NCI-H2081 (cell line): ENCODE measurements at places on chromosomes 4 and X.

DNA sequence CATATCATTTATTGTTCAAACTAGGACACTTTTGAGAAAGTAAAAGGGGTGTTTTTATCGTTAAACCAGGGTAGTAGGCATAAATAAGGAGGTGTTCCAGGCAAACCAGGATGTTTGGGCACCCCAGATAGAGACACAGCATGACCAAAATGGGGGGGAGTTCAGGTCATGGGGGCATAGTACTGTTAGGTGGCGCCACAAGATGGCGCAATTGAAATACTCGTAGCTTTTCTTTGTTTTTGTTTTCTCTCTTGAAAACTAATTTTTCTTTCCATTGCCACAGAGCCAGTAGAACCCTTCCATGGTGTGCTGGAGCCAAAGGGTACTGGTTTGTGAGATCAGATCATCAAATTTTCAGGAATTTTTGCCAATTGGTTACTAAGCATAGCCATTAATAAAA, 283.4 kb downstream of the BCOR start:
- DNase-seq, result peak; percentile 40

- DNase-seq, result no peak
Measured at GRCh38 chr4:52421811-52422213, 237.3 kb downstream of the USP46 start.

GRCh38 chrX:45348296-45348695, 147.6 kb upstream of the DIPK2B start:
- DNase-seq, result no peak

GRCh38 chrX:129791961-129792570, 12.3 kb downstream of the SASH3 start:
- DNase-seq, result no peak

DNA sequence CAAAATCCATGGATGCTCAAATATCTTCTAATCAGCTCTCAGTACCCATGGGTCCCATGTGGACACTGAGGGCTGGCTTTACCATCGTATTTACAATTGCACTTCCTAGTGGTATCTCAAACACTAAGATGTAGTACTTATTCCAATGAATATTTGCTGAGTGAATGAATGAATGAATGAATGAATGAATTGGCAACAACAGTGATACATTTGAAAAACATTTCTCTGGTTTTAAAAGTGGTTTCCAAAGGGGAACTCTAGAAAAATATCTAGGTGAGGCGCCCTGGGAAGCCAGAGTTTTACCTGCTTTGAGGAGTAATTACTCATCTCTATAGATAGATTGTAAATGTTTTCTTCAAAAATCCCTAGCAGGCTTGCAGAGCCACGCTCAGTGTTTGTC, 76.6 kb downstream of the CYTL1 start:
- DNase-seq, result no peak

- DNase-seq, result peak; percentile 30
Measured at GRCh38 chr4:167021545-167022155, 212.6 kb downstream of the SPOCK3 start.

- no peak for DNase-seq
Measured at GRCh38 chrX:112818114-112819007, 22.3 kb downstream of the AMOT start.

DNA sequence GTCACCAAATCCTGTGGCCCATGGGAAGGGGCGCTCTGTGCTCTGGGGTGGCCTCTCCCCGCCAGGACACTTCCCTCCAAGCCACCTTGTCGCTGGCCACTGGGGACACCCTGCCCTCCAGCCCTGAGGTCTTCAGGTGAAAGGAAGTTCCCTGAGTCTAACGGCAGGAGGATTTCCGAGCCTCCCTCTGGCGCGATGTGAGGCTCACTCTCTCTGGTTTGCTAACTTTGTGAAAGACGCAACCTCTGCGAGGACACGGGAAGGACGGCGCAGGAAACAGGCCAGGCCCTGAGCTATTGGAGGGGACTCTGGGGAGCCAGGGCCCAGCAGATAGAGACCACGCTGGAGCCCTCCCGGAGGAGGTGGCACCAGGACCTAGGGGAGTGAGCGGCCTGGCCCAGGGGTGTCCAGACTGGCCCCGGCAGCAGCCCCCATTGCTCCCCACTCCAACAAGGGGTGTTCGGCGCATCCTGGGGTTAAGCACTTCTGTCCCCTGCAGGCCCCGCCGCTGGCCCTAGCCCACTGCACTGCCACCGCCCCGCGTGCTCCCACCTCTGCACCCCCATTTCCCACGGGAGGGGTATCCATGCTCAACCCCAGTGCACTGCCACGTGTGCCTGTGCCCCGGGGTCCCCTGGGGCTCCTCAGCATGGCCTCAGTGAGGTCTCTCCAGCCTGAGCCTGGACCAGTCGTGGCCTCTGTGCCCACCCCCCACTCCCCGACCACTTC, 72.2 kb upstream of the MXD4 start:
- no peak for DNase-seq

- no peak for DNase-seq
Measured at GRCh38 chr4:136754810-136755530, 777.3 kb downstream of the PCDH18 start.

DNA sequence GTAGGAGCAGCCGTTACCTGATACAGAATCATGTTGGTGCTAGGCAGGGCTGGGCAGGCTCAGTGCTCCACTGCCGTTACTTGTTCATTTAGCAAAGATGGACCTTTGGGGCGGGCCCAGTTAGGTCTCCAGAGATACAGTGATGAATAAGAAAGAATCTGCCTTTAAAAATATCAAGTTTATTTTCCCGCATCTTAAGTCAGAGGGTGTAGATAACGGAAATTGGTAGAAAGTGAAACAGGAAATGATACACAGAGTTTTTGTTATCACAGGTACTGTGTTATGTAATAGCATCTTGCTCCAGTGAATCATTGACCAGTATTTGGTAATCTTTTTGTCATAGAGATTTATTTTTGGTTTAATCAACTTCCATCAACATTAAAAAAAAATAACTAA, 5.5 kb downstream of the TMEM131L start:
- no peak for DNase-seq

GRCh38 chr4:38993683-38994082, 38.5 kb downstream of the TMEM156 start:
- no peak for DNase-seq

GRCh38 chr4:127856813-127857447, 23.8 kb upstream of the PLK4 start:
- DNase-seq, result no peak

DNA sequence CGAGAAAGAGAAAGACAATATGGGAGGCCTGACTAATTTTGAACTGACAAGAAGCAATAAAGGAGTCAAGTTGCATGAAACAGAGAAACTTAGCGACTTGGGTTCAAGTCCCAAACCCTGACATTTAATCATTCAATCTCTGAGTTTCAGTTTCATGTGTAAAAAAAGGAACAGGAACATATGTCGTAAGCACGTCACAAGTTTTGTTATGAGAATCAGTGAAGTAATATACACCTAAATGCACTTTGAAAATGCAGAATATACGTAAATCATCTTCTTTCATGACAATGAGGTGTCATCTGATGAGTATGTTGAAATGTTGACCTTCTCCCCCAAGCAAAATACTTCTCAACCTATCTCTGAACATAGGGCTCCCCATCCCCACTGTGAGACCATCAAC, 10.4 kb downstream of the ACOT9 start:
- DNase-seq, result no peak

GRCh38 chrX:149370097-149370496, 135.0 kb downstream of the IDS start:
- DNase-seq, result no peak

- no peak for DNase-seq
Measured at GRCh38 chr4:168070903-168071302, 21.4 kb upstream of the ANXA10 start.

- no peak for DNase-seq
Measured at GRCh38 chr4:1405254-1405635, 997 bp downstream of the NKX1-1 start.

GRCh38 chr4:2390146-2390545, 28.3 kb downstream of the ZFYVE28 start:
- no peak for DNase-seq
